ENCODE measurements at places on chromosomes 13 and 19. TPM values are rescaled to one million over a fixed set of nuclear protein-coding genes. Genes with fewer than 3 reads are reported as not detected.

- DNase-seq, result peak; percentile 49
These were observed 54.6 kb downstream of the ATP11A start for GRCh38 chr13:112744168-112745021.

- DNase-seq, result no peak
These were observed 707 bp upstream of the KLK8 start for GRCh38 chr19:51002089-51002532.

- peak; percentile 87 for DNase-seq
These were observed 27.7 kb upstream of the MBNL2 start for GRCh38 chr13:97194479-97194878.

GRCh38 chr13:109773276-109773675, 13.1 kb downstream of the IRS2 start:
- peak; percentile 51 for DNase-seq

- no peak for DNase-seq
These were observed 172.2 kb downstream of the SLITRK1 start for GRCh38 chr13:83710133-83710515.

GRCh38 chr13:66210677-66211076, 1019.5 kb downstream of the PCDH9 start:
- peak; percentile 98 for DNase-seq

DNA sequence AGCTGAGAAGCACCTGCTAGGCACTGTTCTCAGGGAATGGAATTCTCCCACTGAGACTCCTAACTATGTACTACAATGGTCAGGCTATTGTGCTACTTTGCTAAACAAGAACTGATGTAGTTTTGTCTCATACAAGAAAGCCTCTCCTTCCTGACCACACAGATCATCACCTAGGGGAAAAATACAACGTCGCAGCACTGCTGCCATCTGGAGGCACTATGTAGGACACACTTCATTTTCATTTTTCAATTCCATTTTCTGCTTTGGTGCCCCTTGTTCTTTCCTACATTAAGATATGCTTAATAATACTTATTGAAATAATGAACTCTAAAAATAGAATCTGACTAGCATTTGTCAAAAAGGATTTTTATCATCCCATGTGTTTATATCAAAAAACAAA, 21.1 kb downstream of the PROSER1 start:
- peak; percentile 32 for DNase-seq

DNA sequence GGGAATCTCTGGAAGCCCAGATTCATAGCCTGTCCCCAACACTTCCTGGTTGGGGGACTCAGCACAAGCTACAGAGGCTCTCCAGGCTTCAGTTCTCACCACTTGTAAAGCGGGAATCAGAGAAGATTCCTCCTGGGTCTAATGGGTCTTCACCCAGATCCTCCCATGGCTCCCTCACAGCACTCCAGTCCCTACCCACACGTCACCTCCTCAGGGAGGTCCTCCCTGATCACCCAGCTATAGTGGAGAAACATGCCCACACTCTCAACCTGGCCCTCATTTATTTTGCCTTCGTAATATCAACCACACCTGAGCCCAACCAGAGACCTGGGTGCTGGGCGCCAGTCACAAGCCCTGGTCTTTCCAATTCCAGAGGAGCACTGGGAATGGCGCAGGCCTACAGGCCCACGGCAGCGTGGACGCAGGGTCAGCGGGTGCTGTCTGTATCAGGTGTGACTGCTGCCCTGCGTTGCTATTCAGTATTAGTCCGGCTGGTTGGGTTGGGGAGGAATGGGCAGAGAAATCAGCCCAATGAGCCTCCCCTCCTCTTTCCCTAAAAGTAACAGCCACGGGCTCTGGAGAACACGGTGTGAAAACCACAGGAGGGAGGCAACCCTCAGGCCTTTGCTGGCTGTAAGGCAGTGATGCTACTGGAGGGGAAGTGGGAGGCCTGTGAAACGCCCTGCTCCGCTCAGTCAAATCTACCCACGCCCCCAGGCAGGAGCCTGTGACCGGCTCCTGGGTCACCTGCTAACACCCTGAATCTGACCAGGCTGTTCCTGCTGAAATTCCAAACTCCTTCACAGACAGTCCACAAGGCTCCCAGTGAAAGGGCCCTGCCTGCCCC, 5.2 kb downstream of the AKT2 start:
- DNase-seq, result no peak

- peak; percentile 20 for DNase-seq
These were observed 924 bp downstream of the RGCC start for GRCh38 chr13:41458187-41458760.

- DNase-seq, result no peak
These were observed 4.4 kb downstream of the FTL start for GRCh38 chr19:48969276-48970138.

- no peak for DNase-seq
These were observed 126.4 kb downstream of the POU4F1 start for GRCh38 chr13:78476910-78477309.

DNA sequence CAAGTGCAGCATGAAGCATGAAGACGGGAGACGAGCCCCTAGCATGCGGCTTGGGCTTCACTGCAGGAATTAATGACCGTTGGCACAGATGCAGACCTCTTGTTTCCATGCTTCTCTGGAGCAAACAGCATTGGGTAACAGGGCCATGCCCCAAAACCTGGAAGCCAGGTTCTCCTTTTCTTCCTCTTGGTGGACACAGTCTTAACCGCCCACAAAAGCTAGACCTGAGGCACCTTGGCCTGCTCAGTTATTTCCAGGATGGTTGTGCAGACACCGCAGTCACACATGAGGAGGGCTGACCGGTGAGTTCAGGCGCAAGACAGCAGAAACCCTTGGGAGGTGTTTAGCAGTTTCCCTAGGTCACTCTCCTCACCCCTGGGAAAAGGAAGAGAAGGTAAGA, 133.9 kb upstream of the GJB6 start:
- DNase-seq, result no peak

- DNase-seq, result peak; percentile 45
These were observed 536.7 kb upstream of the HTR2A start for GRCh38 chr13:47433461-47434005.

DNA sequence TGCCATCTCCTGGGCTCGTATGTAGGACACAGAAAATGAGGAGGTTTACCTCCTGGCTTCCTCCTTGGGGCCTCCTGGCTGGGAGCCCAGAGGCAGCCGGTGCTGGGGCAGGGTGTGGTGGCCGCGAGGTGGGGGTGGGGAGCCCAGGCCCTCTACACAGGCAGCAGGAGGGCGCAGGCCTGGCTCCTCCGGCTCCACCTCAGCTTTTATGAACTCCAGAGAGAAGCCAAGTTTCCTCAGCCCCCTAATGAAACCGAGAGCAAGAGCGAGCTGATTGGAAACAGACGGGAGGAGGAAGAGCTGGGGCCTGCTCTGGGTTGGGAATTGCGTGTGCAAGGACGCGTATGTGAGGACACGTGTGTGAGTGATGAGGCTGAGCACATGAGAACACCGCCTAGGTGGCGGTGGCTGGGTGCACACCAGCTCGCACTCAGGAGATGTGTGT, 23.1 kb downstream of the LYL1 start:
- peak; percentile 80 for DNase-seq

DNA sequence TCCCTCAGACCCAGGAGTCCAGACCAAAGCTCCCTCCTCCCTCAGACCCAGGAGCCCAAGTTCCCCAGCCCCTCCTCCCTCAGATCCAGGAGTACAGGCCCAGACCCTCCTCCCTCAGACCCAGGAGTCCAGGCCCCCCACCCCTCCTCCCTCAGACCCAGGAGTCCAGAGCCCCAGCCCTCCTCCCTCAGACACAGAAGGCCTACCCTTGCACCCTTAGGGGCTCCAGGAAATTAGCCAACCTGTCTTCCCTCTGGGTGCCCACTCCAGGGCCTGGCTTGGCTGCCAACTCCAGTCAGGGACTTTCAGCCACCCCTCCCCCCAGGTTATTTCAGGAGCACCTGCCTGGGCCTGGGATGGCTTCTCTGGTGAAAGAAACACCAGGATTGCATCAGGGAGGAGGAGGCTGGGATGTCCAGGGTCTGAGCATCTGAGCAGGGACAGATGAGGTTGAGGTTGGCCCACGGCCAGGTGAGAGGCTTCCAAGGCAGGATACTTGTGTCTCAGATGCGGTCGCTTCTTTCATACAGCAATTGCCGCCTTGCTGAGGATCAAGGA, at the start of gene FGF21:
TSS of gene FGF21 (plus strand) at position 441 of the 558 bp plus-strand sequence. CDS start 713 bp downstream, outside the sequence.
- no peak for DNase-seq

DNA sequence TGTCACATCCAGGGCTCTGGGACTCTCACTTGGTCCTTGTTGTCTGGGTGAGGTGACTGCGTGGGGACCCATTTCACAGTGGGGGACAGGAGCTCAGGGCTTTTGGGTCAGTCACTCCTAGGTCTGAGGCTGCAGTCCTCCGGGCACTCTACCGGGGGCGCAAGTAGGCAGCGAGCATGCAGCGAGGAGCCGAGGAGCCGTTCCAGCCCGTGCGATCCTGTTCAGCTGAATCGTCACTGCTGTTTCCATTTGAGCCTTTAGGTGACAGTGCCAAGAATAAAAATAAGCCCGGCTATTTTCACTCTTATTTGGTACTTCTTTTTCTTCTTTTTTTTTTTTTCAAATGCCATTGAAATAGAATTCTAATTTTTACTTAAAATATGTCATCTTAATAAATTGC, 126.5 kb downstream of the ZNF536 start:
- DNase-seq, result no peak

DNA sequence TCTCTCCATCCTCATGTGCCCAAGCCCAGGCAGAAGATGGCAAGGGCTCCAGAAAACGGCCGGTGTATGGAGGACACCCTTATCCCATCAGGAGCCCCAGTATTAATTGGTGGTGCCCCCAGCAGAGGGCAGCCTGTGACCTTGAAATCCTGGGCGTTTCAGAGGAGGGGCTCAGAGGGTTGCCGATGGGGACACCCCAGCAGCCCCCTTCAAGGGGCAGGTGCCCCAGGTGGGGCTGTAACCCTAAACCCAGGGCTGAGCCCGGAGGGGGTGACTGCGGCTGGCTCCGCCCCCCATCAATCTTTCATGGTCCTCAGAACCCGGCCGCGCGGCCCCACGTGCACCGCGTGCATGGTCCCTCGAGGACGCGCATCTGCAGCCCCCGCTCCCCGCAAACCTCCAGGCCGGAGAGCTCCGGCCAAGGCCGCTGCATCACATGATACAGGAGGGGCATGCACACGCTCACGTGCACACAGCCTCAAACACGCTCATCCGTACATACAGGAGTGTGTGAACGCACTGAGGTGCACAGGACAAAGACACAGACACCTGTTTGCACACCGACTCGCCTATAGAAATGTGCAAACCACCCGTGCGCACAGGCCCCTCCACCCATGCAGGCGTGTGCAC, 949 bp downstream of the RAB3A start:
- no peak for DNase-seq

GRCh38 chr13:107450431-107450830, 764.9 kb downstream of the LIG4 start:
- DNase-seq, result peak; percentile 34

- peak; percentile 55 for DNase-seq
These were observed 4.9 kb upstream of the CLDN10 start for GRCh38 chr13:95547531-95548167.

Gene SIGLEC7
- total RNA-seq, result not detected

Gene IL12RB1
- under 0.01 TPM for total RNA-seq

Gene PNMA8B
- 1.7 TPM for total RNA-seq

Gene FXYD7
- not detected for total RNA-seq

Gene CACNA1A
- total RNA-seq, result 1.8 TPM

Gene PSG2
- total RNA-seq, result not detected

Gene C19orf73
- total RNA-seq, result 0.51 TPM

Gene EHD2
- 106 TPM for total RNA-seq

Gene OPA3
- 3.8 TPM for total RNA-seq
